NCI-H345 (cell line): ENCODE measurements at places on chromosomes 11 and 22.
A peak's percentile ranks its signal among the peaks of the same experiment; 100 is the strongest.

DNA sequence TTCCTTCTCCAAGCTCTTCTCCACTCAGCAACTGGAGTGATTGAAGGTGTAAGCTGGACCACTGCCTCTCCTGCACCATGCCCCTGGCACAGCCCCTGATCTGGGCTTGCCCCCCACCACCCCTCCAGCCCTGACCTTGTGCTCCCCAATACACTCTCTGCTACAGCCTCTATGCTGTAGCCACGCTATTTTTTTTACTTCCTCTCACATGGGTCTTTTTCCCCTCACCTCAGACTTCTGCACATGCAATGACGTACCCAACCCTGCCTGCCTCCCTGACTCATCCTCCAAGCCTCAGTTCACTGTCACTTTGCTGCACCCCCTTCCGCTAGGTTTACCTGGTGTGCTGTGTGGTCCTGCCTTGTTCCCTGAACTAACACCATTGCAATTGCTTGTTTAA lies 9.0 kb downstream of the CSNK2A3 start:
- no peak for DNase-seq

DNA sequence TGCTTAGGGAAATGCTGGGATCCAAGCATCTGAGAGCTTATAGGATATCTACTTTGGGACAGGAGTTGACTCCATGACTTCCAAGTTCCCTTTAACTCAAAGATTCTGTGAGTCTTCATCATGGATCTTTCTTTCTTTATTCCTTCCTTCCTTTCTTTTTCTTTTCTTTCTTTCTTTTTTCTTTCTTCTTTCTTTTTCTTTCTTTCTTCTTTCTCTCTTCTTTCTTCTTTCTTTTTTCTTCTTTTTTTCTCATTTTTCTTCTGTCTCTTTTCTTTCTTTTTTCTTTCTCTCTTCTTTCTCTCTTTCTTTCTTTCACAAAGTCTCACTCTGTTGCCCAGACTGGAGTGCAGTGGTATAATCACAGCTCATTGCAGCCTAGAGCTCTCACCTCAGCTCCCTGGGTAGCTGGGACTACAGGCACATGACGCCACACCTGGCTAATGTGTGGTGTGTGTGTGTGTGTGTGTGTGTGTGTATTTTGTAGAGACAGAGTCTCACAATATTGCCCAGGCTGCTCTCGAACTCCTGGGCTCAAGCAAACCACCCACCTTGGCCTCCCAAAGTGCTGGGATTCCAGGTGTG lies 5.4 kb upstream of the MICAL3 start:
- no peak for DNase-seq

DNA sequence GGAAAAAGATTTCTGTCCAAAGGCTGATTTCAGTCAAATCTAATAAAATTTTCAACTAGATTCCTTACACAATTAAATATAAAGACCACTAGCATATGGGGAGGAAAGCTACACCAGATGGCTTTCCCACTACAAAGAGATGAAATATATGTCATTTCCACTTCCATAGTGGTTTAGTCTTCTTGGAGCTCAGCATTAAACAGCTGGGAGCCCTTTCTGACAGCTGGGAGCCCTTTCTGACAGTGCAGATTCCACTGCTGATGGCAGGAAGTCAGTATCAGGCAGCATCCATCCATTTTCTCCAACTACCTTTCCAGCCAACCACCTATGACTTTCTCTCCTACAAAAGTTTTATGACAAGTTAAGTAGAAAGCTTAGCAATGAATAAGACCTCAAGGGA lies 177.9 kb downstream of the RRAS2 start:
- no peak for DNase-seq

DNA sequence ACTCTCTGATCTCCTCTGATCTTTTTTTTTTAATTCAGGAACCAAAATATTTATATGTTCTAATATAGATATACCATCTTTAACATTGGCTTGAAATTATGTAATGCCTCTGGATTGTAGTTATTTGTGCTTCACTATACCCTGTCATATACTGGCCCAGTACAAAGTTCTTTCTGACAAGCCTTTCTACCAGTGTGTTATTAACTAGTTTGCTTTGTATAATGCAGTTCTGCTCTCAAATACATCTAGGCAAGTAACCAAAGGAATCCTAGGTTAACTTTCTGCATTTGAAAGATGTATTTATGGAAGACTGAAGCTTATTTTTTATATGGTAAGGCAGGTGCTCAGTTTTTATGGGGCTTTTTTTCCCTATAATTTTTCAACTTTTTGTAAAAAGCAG lies 36.1 kb downstream of the ARHGEF12 start:
- no peak for DNase-seq

GRCh38 chr11:69882270-69882608 lies 63.0 kb upstream of the FGF3 start:
- no peak for DNase-seq

DNA sequence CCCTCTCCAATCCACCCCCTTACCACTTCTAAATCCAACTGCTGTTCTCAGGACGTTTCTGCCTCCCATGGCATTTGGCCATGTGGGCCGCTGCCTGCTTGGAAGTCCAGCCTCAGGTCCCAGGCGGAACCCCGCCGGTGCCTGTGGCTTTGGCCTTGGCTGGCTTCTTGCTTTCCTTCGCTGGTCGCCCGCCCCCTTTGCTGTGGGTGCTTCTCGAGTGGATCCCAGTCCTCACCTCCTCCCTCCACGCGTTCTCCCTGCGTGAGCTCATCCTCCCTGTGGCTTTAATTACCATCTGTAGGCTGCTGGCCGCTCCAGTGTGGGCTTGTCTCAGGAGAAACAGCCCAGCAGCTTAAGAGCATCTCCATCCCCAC lies 111.7 kb downstream of the NECTIN1 start:
- DNase-seq = no peak

GRCh38 chr22:33112580-33112979 lies 54.4 kb upstream of the SYN3 start:
- DNase-seq = peak; percentile 52

DNA sequence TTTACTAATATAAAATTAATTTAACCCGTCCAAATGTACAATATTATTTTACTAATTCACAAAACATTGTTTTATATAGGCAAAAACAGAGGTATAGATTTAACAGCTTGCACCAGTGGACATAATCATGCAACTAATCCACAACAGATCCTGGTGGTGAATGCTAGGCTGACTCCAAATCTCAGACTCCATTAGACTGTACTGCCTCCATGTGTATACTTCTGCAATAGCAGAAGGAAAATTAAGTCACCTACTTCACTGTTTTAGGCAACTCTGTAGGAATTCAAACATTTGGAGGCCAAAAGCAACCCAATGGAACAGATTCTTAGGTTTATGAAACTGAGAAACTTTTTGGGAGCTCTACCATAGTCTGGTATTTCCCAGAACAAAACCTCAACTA lies 30.0 kb upstream of the RAB39A start:
- no peak for DNase-seq

GRCh38 chr11:66858939-66859685 lies 2.2 kb downstream of the LRFN4 start:
- no peak for DNase-seq

GRCh38 chr22:30425616-30426387 lies at the start of gene MTFP1:
TSS of gene MTFP1 (plus strand) at chr22:30425768. CDS start at chr22:30425880, 112 bp downstream.
- peak; percentile 46 for DNase-seq

DNA sequence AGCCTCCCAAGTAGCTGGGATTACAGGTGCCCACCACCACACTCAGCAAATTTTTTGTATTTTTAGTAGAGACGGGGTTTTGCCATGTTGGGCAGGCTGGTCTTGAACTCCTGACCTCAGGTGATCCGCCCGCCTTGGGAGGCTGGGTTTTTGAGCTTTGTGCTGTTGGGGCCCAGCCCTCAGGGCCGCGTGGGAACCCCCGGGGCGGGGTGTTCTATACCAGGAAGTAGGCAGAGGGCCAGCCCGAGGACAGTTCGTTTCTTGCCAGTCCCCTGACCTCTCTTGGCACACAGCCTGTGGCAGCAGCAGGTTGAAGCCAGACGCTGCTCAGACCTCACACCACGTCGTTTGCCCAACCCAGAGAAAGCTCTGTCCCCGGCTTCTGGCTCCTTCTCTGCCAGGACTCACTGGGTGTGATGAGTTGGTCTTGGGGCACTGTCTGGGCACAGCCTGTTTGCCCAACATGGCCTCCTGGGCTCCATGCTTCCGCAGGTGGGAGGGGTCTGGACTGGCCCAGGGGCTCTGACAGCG lies 24.9 kb upstream of the CHKA start:
- peak; percentile 6 for DNase-seq

GRCh38 chr11:12269446-12270214 lies 107.7 kb upstream of the PARVA start:
- no peak for DNase-seq

GRCh38 chr11:125398994-125399640 lies 96.9 kb downstream of the FEZ1 start:
- no peak for DNase-seq

GRCh38 chr11:44058275-44058674 lies 7.8 kb upstream of the ACCS start:
- DNase-seq = no peak

DNA sequence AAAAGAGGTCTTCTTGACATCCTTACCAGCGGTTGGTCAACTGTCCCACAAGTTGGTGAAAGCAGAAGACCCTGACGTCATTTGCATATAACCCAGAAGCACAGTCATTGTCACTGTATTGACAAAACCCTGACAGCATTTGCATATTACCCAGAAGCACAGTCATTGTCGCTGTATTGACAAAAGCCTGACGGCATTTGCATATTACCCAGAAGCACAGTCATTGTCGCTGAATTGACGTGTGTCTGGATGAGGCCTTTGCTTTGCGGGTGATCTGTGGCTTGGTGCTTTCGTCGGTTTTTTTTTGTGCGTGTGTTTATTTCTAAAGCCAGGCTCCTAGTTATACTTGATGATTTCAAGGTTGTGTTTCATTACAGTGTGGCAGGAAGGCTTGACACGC lies 1145.2 kb downstream of the BRD1 start:
- DNase-seq = no peak

- DNase-seq = no peak
Observed at GRCh38 chr11:88280673-88281316, 56.7 kb downstream of the CTSC start.

DNA sequence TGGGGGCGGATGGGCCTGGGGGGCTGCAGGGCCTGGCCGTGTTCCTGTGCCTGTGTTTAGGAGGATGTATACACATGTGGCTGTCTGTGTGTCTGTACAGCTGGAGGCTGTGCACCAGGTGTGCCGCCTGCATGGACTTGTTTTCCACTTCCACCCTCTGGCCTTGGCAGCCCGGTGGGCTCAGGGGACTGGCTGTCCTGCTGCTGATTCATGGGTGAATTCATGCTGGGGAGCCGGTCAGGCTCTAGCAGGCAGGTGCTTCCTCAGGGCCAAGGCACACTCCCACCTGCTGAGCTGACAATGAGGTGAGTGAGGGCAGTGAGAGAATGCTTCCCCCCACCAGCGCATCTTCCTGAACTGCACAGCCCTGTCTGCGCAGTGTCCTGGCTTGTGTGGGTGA lies 88.4 kb downstream of the CCDC81 start:
- DNase-seq = peak; percentile 21

GRCh38 chr11:47270331-47271271 lies 668 bp downstream of the MADD start:
- DNase-seq = peak; percentile 40

- peak; percentile 56 for DNase-seq
Observed at GRCh38 chr11:103091064-103091800, 728 bp downstream of the DCUN1D5 start.

- DNase-seq = peak; percentile 29
Observed at GRCh38 chr11:132311703-132312102, 941.3 kb downstream of the NTM start.

DNA sequence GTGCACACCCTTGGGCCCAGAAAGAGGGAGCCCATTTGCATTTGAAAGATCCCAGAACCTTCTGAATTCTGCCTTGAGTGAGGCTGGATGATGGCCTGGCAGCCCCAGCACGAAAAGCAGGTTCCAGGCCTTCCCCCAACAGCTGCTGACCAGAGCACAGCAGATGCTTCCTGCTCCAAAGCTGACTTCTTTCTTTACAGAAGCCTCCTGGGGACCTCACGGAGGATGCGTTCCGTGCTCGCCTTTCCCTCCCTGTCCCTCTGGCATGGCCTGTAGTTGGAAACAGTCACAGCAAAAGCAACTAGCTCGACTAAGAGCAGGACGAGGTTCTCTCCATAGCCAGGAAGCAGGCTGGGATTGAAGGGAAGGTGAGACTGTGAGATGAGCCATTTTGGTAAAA lies 107.7 kb upstream of the B3GAT1 start:
- DNase-seq = no peak

GRCh38 chr11:1126491-1126926 lies 31.2 kb upstream of the MUC5AC start:
- no peak for DNase-seq

GRCh38 chr11:60251485-60252212 lies 8.7 kb upstream of the MS4A4E start:
- no peak for DNase-seq

DNA sequence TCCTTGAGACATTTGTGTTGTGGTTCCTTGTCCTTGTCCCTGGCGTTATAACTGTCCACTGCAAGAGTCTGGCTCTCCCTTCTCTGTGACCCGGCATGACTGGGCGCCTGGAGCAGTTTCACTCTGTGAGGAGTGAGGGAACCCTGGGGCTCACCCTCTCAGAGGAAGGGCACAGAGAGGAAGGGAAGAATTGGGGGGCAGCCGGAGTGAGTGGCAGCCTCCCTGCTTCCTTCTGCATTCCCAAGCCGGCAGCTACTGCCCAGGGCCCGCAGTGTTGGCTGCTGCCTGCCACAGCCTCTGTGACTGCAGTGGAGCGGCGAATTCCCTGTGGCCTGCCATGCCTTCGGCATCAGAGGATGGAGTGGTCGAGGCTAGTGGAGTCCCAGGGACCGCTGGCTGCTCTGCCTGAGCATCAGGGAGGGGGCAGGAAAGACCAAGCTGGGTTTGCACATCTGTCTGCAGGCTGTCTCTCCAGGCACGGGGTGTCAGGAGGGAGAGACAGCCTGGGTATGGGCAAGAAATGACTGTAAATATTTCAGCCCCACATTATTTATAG lies 23.0 kb downstream of the MYBPC3 start:
- DNase-seq = no peak

GRCh38 chr22:36759481-36760159 lies 16.3 kb downstream of the IFT27 start:
- no peak for DNase-seq

DNA sequence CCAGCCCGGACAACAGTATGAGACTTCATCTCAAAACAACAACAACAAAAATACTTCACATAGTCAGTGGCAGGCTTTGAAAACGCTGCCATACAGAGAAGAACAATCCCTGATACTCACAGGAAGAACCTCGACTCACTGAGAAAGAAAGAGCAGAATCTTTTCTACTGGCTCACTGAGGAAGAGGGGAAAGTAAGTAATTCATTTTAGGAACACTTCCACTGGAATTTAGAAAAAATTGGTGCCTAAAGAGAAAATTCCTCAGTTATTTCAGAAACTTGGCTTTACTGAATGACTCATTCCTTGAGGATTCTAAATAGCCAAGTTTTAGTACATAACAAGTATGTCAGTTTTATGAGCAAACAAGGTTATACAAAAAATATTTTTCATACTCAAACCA lies 12.3 kb downstream of the NARS2 start:
- DNase-seq = no peak

DNA sequence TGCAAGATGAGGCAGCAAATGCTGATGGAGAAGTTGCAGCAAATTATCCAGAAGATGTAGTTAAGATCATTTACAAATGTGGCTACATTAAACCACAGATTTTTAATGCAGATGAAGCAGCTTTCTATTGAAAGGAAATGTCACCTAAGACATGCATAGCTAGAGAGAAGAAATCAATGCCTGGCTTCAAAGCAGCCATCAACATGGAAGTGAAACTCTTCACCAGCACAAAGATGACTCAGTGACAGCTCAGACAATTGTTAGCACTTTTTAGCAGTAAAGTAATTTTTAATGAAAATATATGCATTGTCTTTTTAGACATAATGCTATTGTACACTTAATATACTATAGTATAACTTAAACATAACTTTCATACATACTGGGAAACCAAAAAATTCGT lies 71.4 kb downstream of the FANCF start:
- DNase-seq = no peak
